ENCODE measurements at places on chromosomes 11 and 22. TPM values are rescaled to one million over a fixed set of nuclear protein-coding genes. Genes with fewer than 3 reads are reported as not detected.

Gene SSTR3
- 3.3 TPM for polyA plus RNA-seq

Gene TMEM121B
- not detected for polyA plus RNA-seq

GRCh38 chr11:22728600-22729389 is 62.4 kb downstream of the GAS2 start:
- H3K27ac ChIP-seq = no peak overlapping the region
- no peaks in the 10 kb centered on the region for H3K27me3 ChIP-seq
- H3K36me3 ChIP-seq = no peaks in the 10 kb centered on the region
- H3K4me1 ChIP-seq = no peaks in the 10 kb centered on the region
- H3K4me3 ChIP-seq = no peak overlapping the region

DNA sequence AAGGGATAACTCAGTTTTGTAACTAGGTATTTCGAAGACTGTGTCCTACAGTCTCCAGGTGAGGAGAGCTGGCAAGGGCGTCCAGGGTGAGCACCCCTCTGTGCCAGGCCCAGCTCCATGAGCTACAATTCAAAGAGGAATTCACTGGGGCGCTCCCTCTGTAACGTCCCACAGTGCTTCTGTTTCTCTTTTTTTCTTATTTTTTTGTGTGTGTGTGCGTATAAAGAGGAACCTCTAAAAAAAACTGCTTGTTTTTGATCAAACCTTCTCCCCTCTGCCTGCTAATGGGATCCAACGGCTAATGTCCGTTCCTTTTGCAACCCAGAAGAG is 17.1 kb downstream of the ASCC2 start:
- H3K36me3 ChIP-seq = peaks cover 74% of the 10 kb centered on the region
- no peak for DNase-seq
- H3K4me3 ChIP-seq = no peak overlapping the region
- no peaks in the 10 kb centered on the region for H3K27me3 ChIP-seq
- H3K27ac ChIP-seq = no peak overlapping the region
